ENCODE measurements at places on chromosomes 2 and 18.

DNA sequence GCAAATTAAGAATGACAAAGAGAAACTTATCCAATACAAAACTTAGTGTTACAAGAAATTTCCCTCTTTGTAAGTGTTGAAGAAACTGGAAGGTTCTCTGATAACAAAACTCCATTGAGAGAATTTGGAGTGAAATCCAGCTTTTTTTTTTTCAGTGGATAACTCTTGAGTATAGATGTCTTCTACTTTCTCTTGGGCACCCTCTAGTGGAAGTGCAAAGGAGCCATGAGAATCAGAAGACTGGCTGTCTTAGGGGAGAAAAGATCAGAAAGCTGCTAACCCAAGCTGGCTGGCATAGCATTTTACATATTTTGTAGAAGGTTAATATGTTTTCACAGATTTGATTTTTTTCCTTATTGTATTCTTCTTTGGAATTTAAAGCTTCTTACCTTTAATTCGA is 138.8 kb upstream of the SATB2 start:
- DNase-seq, result no peak

GRCh38 chr2:8522687-8523086 is 159.2 kb upstream of the ID2 start:
- DNase-seq, result no peak

- DNase-seq, result no peak
These were observed 714.5 kb downstream of the PLCL1 start for GRCh38 chr2:198518935-198519334.

DNA sequence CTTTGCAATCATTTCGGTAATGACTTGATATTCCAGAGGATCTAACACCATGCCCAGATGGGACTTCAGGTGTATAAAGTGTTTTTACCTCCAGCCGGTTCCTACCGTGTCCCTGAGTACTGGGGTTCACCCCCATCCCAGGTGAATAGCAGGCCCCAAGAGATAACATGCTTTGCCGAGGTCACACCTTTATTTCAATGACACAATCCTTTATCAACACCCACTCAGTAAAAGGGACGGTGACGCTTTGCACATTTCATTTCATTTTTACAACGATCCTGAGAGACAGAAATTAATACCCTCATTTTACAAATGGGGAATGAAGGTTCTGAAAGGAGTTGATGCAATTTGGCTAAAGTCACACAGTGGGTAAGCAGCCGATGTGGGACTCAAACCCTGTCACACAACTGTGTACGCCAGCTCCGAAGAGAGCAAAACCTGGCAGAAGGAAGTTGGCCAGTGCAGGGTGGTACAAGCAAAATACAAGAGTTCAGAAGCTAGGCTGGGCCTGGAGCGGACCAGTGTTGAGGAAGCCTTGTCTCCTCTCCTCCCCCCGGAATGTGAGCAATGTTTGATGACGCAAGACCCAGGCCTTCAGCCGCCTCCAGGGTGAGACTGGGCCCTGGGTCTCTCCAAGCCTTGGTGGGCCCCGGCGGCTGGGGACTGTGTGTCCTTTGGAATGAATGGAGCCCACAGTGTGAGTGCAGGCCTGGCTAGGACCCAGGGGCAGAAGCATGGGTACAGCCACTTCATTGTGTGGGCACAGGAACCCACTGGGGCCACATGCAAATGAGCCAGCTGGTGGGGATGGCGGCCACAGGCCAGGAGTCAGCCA is 139.6 kb upstream of the MYCN start:
- DNase-seq, result no peak

DNA sequence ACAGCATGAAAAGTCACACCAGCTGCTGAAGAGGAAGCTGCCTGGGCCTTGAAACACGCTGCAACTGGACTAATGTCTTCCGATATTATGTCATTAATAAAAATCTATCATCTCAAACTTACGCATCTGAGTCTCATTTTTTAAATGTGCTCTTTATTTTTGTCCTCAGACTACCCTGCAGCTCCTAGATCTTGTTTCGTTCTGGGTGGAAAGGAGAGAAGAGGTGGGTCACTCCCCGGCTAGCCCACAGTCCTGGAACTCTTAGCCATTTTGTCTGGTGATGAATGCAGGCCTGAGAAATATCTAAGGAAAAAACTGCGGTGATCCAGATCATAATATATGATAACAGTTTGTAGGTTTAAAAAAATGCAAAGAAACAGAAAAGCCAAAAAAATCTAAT is 73.3 kb downstream of the TXNL1 start:
- no peak for DNase-seq

GRCh38 chr18:79600596-79600995 is 79.0 kb upstream of the CTDP1 start:
- no peak for DNase-seq

GRCh38 chr2:60884800-60885199 is 3.4 kb downstream of the REL start:
- no peak for DNase-seq

DNA sequence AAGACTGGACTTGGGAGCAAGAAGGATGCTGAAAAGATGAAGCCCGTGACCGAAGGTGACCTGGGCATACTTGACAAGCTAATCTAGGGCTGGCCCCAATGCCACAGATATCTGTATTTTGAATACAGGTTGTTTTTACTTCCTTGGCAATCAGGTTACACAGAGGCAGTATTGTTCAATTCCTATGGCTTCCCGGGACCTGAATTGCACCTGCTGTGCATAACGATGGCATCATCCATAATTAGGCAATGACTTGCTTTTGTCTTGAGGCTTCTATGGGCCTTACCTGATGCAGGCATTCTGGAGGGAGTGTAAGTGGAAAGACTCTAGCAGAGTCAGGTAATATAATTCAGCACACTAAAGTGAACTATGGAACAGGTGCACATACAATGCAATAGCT is 60.6 kb upstream of the CUL3 start:
- no peak for DNase-seq

DNA sequence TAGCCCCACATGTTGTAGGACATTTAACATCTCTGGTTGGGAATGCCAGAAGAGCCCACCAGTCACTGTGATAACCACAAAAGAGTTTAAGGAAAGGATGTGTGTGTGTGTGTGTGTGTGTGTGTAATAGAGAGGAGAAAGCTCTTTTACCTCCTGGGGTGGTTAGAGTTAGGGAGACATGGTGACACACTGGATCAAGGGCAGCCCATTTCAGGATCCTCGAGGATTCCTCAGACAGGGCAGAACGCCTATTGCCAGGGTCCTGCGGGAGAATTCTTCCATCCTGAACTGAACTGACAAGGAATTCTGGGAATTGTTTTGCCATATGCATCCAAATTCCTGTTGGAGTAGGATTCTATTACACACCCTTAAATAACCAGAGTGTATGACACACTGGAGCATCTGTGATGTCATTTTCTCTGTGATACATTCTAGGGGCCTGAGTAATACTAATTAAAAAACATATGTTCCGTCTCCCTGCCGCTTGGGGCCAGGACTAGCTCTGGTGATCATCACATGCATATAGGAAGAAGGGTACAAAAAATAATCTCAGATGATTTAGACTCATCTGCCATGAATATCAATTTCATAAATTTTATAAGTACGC is 156.4 kb upstream of the MMADHC start:
- no peak for DNase-seq

- no peak for DNase-seq
These were observed 195.0 kb upstream of the MMADHC start for GRCh38 chr2:149782572-149782971.

DNA sequence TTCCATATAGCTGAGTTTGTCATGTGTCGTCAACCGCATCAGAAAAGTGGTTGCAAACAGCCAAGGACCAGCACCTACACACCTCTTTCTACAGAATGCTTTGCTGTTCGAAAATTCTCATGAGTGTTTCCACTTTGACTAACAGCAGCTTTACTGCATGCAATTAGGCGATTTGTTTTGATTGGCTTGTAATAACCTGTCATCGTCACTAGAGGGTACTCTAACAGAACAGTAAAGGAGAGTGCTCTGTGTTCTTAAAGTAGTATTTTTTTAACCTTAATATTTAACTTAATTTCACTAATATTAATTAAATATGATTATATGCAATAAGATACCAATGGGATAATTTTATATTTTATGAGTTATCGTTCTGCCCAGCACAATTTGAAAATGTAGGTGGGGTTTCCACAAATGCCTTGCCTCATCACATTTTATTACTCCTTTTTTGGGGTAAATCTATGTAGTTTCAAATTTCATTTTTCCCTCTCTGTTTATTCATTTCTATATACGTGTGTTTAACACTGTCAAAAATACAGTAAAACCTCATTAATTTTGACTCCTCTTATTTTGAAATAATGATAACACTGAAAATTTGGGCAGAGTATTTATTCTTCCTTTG is 502.2 kb downstream of the NRXN1 start:
- no peak for DNase-seq

GRCh38 chr18:63192126-63192884 is 127.3 kb downstream of the BCL2 start:
- DNase-seq, result no peak

DNA sequence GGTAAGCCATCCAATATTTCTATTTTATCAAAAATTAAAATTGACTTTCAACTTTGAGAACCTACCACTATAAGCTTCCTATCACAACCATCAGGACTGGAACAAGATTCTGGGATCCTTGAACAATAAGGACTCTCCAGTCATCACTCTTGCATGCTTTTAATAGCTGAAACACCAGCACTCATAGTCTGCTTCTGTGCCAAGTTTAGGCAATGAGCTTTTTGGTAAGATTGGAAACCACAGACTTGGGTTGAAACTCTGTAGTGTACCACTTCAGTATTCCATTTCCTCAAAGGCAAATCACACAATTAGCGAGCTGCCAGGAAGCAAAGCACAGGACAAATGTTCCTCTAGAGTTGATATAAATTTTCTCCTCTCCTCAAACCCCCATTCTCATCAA is 1065.8 kb upstream of the SLC39A10 start:
- DNase-seq, result no peak
